Activated CD4-positive, alpha-beta memory T cell treated with anti-CD3 and anti-CD28 coated beads, Interleukin-2, amount 10 ng/mL, durations not matched to agents 7 days and 5 days (primary cell): ENCODE measurements at places on chromosomes 6 and 20. TPM values are rescaled to one million over a fixed set of nuclear protein-coding genes. Genes with fewer than 3 reads are reported as not detected.

DNA sequence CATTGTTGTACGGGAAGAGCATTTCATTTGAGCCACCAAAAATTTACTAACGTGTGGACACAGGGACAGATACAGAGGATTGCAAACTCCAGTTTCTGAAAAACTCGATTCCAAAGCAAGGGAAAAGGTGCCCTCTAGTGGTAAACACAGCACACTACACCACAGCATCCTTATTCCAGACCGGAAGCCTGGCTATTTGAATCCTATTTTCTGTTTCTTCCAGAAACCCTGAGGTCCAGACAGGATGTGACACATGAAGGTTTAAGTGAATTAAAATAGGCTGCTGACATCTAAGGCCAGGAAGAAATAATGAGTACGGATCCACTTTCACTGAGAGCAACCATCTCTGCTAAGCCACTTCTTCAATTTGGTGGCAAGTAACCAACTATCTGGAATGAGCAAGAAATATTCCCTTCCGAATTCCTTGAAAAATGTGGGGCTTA lies 31.8 kb upstream of the GMPR start:
- peaks cover 26% of the 10 kb centered on the region for H3K27me3 ChIP-seq
- H3K4me3 ChIP-seq: no peak overlapping the region
- H3K4me1 ChIP-seq: peaks cover 2% of the 10 kb centered on the region

Gene DCDC2
- total RNA-seq: not detected

Gene GPR63
- total RNA-seq: 3.5 TPM

- H3K27ac ChIP-seq: no peak overlapping the region
- DNase-seq: no peak
- peaks cover 7% of the 10 kb centered on the region for H3K27me3 ChIP-seq
- H3K4me1 ChIP-seq: no peaks in the 10 kb centered on the region
- H3K4me3 ChIP-seq: no peak overlapping the region
Observed at GRCh38 chr6:40710626-40711330, 123.6 kb upstream of the LRFN2 start.

DNA sequence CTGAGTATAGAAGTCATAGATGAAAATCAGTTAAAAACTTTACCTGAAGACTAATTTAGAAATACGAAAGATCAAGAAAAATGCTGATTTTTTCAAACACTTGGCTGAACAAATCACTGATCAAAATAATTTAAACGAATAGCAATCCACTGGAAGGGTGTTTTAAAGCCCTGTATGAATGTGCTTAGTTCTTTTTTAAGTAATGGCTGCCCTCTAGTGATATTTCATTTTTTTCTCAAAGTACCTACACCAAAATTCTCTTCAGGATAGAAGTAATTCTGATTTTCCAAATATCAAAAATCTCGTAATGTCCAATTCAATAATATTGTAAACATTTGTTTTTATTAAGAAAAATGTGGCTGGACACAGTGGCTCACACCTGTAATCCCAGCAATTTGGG lies 32.5 kb downstream of the AKAP7 start:
- H3K27ac ChIP-seq: no peak overlapping the region
- H3K4me1 ChIP-seq: no peaks in the 10 kb centered on the region
- no peaks in the 10 kb centered on the region for H3K27me3 ChIP-seq

DNA sequence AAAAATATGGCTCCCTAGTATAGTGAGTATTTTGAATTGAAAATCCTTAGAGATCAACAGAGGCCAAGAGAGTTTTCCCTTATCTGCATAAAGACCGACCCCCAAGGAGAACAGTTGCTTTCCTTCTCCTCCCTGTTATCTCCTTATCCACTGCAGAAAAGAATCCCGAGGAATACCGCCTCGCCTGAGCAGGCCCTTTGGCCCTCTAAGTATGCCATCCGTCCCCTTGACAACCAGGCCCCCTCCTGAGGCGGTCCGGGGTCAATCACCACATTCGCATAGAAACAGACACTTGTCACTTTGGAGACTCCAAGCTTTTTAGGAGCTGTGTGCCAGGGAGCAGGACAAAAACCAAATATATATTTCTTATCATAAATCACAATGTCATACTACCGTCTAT lies 15.9 kb upstream of the GGTLC1 start:
- H3K27me3 ChIP-seq: peaks cover 11% of the 10 kb centered on the region
- H3K4me1 ChIP-seq: no peaks in the 10 kb centered on the region
- H3K27ac ChIP-seq: no peak overlapping the region

Gene CD40
- 0.88 TPM for total RNA-seq

- H3K27me3 ChIP-seq: no peaks in the 10 kb centered on the region
- H3K4me3 ChIP-seq: no peak overlapping the region
- H3K36me3 ChIP-seq: no peaks in the 10 kb centered on the region
- no peaks in the 10 kb centered on the region for H3K4me1 ChIP-seq
- DNase-seq: no peak
Observed at GRCh38 chr6:116971959-116972358, 94.9 kb downstream of the RFX6 start.

Gene COL9A1
- not detected for total RNA-seq

DNA sequence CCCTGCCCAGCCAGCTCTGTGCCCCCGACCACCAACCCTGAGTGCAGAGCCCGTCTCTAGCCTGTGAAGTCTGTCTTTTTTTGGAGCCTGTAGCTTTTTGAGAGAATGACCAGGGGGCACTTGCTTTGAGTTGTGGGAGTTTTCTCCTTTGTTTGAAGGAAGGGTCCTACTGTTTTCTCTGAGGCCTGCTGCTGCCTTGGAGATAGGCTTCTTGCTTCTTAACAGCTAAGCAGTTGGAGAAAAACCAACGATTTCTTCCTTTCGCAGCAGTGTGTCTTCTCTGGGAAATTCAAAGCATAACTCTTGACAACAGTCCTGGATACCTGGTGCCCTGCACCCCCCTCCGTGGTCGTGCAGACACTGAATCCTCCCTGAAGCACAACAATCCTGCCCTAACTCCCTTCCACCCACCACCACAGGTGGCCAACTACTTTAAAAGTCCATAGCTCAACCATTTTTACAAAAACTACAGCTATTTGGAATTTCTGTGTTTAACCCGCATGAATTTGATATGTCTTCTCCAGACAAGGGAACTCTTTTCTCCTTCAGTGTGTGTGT lies 61.0 kb downstream of the FAM50B start:
- peaks cover 46% of the 10 kb centered on the region for H3K27me3 ChIP-seq
- no peak overlapping the region for H3K27ac ChIP-seq
- H3K4me3 ChIP-seq: no peak overlapping the region
- H3K4me1 ChIP-seq: peaks cover 12% of the 10 kb centered on the region

DNA sequence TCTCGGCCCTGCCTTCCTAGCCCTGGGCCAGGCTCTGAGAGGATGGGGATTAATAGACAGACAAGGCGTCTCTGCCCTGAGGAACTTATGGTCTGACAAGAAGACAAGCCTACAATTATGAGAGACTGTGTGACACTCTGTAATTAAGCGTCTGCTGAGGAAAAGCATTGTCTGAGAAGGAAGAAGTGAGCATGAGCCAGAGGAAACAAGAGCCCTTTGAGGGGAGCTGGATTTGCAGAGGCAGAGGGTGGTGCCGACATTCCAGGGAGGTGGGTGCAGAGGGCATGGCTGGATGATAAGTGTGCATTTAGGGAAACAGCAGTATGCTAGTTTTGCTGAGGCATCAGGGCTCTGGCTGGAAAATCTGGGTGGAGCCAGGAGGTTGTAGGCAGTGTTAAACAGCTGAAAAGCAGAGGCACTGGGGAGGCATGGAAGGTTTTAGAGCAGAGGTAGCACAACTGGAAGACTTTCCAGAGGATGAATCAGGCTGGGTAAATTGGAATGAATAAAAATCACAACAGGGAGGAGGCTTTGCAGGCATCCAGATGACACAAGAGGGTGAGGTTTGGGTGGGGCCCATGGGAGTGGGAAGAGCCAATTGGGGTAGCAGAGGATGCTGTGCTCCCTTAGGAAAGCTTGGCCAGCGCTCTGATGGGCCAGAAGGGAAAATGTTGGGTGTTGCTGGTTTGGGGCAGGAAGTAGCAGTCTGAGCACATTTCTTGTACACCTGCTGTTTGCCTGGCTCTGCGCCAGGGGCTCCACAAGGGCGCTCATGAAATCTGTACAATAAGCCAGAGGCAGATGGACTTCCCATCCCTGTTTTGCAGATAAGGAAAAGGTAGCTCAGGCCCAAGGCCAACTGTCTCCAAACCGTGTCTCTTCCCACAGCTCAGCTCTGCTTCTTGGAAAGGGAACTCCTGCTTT lies 74.0 kb upstream of the MYL9 start:
- H3K4me3 ChIP-seq: peak overlapping the region; percentile 24
- DNase-seq: peak; percentile 51
- no peaks in the 10 kb centered on the region for H3K27me3 ChIP-seq

- DNase-seq: no peak
- H3K4me1 ChIP-seq: peaks cover 7% of the 10 kb centered on the region
- peaks cover 20% of the 10 kb centered on the region for H3K27me3 ChIP-seq
Observed at GRCh38 chr20:31638816-31639215, 1.1 kb downstream of the COX4I2 start.

GRCh38 chr6:142302421-142303175 lies 791 bp downstream of the ADGRG6 start:
- H3K36me3 ChIP-seq: no peaks in the 10 kb centered on the region

Gene SRSF3
- 384 TPM for total RNA-seq

DNA sequence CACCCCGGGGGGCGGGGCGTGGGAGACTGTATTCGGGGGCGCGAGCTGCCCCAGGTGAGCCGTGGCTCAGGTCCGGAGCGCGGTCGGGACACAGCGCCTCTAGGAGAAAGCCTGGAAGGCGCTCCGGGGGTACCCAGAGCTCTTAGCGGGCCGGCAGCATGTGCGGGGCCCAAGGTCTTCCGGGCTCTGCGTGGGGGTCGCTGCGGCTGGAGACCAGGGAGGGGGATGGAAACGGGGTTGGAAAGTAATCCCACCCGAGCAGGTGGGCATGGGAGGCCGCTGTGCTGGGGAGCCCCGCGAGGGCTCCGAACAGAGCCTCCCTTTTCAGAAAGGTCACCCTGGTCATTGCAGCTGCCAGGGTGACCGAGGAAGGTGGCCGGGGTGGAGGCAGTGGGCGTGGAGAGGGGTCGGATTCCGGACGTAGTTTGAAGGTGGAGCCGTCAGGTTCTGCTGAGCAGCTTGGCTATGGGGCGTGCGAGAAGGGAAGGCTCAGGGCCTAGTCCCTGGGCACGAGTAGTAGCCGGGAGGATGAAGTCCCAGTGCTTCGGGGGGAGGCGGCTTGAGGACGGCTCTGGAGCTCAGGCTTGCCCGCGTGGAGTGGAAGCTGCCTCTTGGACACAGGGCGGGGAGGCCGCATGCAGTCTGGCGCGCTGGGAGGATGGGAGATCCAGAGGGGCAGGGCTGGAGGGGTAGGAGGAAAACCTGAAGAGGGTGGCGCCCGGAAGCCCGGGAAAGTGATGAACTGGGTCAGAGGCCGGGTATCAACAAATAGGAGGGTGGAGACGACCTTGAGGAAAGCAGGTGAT lies at the start of gene SIRT5:
TSS of gene SIRT5 (plus strand) at position 31 of the 806 bp plus-strand sequence. CDS start 9,510 bp downstream, outside the sequence.
- DNase-seq: peak; percentile 88
- H3K27ac ChIP-seq: peak within 1 kb of the TSS; percentile 99
- H3K27me3 ChIP-seq: no peaks in the 10 kb centered on the region
- H3K4me3 ChIP-seq: peak within 1 kb of the TSS; percentile 97
- peaks cover 8% of the 10 kb centered on the region for H3K36me3 ChIP-seq

Gene FAM209A
- total RNA-seq: 3.0 TPM

GRCh38 chr6:137589067-137589848 lies 95.1 kb upstream of the OLIG3 start:
- H3K4me3 ChIP-seq: no peak overlapping the region
- H3K27ac ChIP-seq: no peak overlapping the region
- H3K36me3 ChIP-seq: peaks cover 15% of the 10 kb centered on the region

DNA sequence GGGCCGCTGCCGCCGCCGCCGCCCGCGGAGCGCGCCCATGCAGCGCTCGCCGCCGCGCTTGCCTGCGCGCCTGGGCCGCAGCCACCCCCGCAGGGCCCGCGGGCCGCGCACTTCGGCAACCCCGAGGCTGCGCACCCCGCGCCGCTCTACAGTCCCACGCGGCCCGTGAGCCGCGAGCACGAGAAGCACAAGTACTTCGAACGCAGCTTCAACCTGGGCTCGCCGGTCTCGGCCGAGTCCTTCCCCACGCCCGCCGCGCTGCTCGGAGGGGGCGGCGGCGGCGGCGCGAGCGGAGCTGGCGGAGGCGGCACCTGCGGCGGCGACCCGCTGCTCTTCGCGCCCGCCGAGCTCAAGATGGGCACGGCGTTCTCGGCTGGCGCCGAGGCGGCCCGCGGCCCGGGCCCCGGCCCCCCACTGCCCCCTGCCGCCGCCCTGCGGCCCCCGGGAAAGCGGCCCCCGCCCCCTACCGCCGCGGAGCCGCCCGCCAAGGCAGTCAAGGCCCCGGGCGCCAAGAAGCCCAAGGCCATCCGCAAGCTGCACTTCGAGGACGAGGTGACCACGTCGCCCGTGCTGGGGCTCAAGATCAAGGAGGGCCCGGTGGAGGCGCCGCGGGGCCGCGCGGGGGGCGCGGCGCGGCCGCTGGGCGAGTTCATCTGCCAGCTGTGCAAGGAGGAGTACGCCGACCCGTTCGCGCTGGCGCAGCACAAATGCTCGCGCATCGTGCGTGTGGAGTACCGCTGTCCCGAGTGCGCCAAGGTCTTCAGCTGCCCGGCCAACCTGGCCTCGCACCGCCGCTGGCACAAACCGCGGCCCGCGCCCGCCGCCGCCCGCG lies 730 bp downstream of the INSM1 start:
- no peak for DNase-seq
- H3K27ac ChIP-seq: no peak overlapping the region
- peaks cover 67% of the 10 kb centered on the region for H3K27me3 ChIP-seq
- H3K4me1 ChIP-seq: peaks cover 8% of the 10 kb centered on the region
- no peak overlapping the region for H3K4me3 ChIP-seq

DNA sequence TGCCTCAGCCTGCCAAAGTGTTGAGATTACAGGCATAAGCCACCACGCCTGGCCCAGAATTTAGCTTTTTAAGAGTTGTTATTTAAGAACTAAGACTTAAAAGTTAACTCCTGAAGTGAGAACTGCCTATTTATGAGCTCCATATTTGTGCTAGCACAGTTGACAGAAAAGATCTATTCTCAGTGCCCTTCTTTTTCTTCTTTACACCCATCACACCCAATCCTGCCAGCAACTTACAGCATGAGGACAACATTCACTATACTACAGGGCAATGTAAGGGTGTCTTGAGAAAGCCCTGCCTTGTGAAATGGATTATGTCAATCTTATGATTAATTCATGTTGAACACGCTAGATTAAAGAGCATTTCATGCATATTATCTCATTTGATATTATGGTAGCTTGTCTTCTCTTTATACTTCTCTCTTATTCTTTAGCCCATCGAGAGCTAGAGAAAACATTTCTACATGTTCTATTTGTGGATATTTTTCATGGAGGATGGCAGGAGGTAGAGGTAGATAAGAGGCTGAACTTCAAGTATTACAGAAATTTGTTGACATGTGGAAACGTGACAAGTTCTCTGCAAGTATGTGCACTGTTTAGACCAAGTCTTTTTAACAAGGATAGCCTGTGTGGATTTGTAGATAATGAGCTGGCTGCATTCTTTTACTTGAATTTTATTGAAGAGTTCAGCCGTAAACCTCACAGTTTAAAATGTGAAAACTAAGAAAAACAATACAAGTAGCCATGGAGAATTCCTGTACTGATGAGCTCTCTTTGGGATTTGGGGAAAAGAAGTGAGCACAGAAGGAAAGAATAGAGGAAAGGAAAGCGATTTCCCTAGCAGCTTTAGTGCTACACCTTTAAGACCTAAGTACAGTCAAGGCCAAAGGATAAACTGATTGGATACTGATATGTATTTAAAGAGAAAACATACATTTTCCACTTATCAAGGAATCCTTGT lies 212.2 kb downstream of the ARHGAP18 start:
- H3K4me1 ChIP-seq: peaks cover 34% of the 10 kb centered on the region
- no peak for DNase-seq
- H3K27ac ChIP-seq: no peak overlapping the region
- H3K36me3 ChIP-seq: no peaks in the 10 kb centered on the region
- no peaks in the 10 kb centered on the region for H3K27me3 ChIP-seq
- H3K4me3 ChIP-seq: no peak overlapping the region

- peaks cover 10% of the 10 kb centered on the region for H3K4me1 ChIP-seq
- no peak overlapping the region for H3K4me3 ChIP-seq
Observed at GRCh38 chr6:129607581-129608186, 102.3 kb downstream of the ARHGAP18 start.

Gene MCM8
- 34.5 TPM for total RNA-seq

Gene BPIFB2
- total RNA-seq: not detected

Gene CPNE5
- 4.0 TPM for total RNA-seq
